WTC11 (cell line): ENCODE measurements at places on chromosomes 16 and 17. TPM values are rescaled to one million over a fixed set of nuclear protein-coding genes. Genes with fewer than 3 reads are reported as not detected.

The HS3ST4 gene
- 5.1 to 5.4 TPM (median 5.4 TPM) in 3 replicates for total RNA-seq

The ANKRD40CL gene
- total RNA-seq, result not detected in 3 replicates

- no peak for DNase-seq
Measured at GRCh38 chr16:57409870-57410587, 5.5 kb downstream of the CCL17 start.

The CENPT gene
- total RNA-seq, result 52.1 to 58.3 TPM (median 57.3 TPM) in 3 replicates

DNA sequence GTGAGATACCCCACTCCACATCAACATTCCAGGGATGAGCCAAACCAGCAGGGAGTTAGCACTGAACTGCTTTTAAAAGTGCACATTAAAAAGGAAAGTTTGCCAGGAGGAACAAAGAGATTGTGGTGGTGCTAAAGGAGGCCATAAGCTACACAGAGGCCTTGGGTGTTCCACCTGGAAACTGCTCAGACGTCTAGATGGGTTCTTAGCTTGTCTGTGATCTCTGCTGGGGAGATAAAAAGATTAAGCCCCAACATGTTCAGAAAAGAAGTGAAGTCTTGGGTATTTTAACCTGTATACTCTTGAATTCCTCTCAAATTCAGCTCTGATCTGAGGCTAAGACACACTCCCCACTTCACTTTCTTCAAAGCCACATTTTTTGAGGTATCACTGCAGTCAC lies 10.4 kb downstream of the HAS3 start:
- no peak for DNase-seq

DNA sequence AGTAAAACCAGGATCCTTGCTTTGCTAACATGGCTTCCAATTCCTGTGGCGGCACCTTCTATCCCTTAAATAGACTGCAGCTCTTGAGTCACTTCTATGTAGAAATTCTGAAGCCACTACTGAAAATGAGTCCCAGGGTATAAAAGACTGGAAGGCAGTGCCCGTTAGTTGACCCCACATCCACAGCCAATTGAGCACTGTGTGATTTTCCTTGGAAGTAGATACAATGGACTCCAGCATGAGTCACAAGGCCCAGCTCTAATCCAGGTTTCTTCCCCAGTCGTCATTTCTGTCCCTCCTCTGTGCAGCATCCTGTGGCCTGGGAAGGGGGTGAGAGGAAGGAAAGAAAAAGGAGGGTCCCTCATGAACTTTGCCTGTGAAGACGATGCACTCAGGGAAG lies 69.5 kb downstream of the HLF start:
- no peak for DNase-seq

GRCh38 chr17:32461853-32462617 lies 17.7 kb downstream of the PSMD11 start:
- peak; percentile 71 for DNase-seq

DNA sequence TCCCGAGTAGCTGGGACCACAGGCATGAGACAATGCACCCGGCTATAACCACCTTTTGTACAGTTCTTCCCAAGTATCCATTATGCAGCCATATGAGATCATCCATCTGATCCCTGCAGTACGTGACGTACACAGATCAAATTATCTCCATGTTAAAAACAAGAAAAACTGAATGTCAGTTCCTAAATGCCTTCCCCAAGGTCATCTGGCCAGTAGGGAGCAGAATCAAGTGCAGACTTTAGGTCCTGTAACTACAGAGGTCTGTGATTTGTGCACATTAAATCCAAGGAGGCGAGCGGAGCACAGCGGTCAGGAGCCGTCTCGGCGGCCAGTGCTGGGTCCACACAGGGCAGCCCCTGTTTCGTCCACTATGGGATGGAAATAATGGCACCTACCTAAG lies 23.7 kb downstream of the ZCCHC14 start:
- no peak for DNase-seq

The SLC35G6 gene
- 0.16 to 0.26 TPM (median 0.18 TPM) in 3 replicates for total RNA-seq

GRCh38 chr16:89478576-89479221 lies 11.7 kb downstream of the ANKRD11 start:
- no peak for DNase-seq

The CACNG3 gene
- not detected in 3 replicates for total RNA-seq

- peak; percentile 64 for DNase-seq
Measured at GRCh38 chr17:1486802-1487695, 5.4 kb downstream of the MYO1C start.

The RASD1 gene
- total RNA-seq, result 5.1 to 5.3 TPM (median 5.2 TPM) in 3 replicates

DNA sequence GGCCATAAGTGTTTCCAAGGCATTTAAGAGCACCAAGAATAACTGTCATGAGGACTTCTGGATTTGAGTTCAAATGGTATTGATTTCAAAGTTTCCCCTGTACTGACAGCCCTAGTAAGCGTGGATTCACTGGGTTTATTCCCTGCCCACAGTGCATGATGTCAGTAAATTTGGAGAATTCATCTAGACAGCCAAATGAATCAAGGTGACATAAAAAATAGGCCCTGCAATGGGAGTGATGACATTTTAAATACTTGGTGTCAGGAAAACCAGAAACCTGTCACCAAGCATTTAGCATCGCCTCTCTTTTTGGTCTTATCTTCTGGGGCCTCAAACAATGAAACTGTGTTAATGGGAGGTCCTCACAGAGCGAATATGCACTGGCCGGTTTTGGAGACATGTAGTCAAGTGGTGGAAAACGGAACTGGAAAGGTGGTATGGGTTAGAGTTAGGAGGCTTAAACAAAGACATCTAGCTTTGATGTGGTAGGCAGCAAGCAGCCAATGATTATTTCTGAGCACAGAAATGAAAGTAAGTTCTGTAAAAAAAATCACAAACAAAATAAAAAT lies 29.1 kb downstream of the COG4 start:
- no peak for DNase-seq

- DNase-seq, result no peak
Measured at GRCh38 chr17:70357190-70357589, 187.9 kb downstream of the KCNJ2 start.

DNA sequence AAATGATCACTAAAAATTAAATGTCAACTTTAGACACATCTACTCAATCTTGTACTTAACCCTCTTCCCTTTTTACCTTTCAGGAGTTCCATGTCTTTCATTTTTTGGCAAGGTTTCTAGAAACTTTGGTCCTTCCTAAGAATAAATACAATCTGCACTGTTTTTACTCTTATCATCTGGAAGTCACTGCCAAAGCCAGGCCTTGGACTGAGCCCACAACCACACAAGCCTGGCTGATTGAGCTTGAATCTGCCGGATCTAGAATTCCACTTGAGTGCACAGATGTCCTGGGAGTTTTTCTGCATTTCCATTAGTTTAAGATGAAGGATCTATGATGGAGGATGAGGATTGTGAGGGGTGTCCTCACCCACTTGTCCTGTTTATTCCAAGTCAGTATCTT lies 126.1 kb downstream of the VPS53 start:
- no peak for DNase-seq

DNA sequence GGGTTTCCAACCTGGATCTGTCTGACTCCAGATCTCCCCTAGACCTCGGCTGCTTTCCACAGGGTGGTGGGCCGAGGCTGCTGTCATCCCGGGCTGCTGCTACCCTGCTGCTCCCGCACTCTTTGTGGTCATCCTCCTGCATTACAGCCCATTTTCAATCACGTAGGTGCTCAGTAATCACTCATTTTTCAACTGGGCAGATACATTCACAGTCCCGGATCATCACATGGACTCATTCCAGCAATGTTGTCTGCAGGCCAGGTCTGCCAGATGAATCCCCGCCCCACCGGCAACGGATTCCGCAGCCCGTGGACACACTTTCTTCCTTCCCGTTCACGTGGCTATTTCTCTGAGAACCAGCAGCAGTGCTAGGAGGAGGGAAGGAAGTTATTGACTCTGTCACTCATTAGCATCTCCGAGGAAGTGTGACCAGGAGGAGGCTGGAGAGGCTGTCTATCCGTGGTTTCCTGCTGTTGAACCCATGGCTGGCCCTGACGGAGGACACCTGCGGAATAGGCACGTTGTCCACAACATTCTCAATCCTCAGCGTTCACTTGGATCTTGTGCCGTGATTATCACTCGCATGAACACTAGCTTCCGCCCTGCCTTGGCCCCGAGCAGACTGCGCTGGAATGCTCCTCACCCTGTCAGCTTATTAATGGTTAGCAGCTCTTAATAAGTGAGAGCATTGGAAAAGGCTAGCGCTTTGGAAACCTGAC lies 14.7 kb upstream of the ZCCHC14 start:
- no peak for DNase-seq

DNA sequence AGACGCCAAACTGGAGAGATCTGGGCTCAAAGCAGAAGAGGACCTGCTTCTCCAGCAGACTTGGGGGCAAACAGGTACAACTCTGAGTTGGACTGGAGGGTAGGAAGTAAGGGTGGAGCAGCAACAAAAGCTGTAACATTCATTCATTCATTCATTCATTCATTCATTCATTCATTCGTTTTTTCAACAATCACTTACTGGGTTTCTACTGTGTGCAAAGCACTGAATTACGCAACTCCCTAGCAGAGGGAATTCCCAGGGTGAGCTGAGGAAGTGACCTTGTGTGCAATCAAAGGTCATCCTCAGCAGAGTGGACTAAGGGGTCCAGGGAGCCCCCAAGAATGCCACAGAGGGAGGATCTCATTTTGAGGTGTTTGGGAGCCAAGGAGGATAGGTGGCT lies 231.1 kb upstream of the SDK2 start:
- DNase-seq, result no peak

GRCh38 chr17:33967608-33968349 lies 287.3 kb upstream of the CCL2 start:
- DNase-seq, result no peak

GRCh38 chr17:56521414-56522141 lies 71.9 kb upstream of the NOG start:
- DNase-seq, result no peak

The AOC2 gene
- 9.8 to 11.0 TPM (median 10.1 TPM) in 3 replicates for total RNA-seq

DNA sequence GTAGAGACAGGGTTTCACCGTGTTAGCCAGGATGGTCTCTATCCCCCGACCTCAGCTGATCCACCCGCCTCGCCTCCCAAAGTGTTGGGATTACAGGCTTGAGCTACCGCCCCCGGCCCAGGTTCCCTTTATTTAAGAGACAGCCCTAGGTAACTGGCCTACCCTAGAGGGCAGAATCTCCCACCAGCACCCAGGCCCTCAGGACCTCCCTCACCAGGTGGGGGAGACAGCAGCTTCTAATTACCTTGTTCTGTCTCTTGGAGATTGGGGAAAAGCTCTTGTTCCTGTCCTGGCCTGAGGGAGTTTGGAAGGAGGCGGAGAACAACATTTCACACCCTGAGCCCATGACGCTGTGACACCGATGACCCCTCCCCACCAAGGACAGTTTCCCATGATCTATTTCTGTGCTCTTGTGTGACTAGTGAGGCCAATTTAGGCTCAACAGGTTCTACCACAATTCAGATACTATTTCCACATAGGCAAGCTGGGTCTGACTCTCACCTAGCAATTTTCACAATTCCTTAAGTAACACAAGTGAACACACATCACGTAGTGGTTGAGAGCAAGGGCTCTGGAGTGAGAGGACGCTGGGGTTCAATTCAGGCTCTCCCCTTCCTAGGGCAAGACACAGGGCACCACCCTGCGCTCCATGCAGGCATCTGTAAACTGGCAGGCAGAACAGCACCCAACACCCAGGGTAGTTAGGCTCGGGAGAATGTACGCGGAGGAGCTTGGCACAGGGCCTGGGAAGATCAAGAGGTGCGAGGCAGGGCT lies 20.4 kb downstream of the HDAC5 start:
- DNase-seq, result no peak

GRCh38 chr17:2011411-2012371 lies 13.4 kb downstream of the RTN4RL1 start:
- no peak for DNase-seq

The KRTAP3-1 gene
- not detected in 3 replicates for total RNA-seq

- DNase-seq, result peak; percentile 32
Measured at GRCh38 chr16:31094088-31094423, 541 bp downstream of the VKORC1 start.

DNA sequence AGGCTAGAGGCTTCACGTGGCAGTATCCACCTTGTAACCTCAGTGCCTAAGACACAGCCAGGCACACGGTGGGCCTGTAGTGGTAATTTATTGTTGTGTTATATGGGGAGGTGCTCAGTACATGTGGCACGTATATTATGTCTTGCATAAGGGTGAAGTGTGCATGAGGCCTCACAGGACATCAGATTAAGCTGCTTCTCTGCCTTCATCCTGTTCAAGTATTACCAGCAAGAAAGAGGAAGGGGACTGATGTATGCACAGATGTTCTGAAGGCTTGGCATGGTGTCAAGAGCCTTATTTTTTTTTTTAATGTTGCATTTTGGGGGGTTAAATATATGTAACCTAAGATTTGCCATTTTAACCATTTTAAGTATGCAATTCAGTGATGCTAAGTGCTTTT lies 71.6 kb downstream of the ABCC1 start:
- DNase-seq, result no peak

- DNase-seq, result no peak
Measured at GRCh38 chr17:38325221-38325851, 18.4 kb downstream of the GPR179 start.

DNA sequence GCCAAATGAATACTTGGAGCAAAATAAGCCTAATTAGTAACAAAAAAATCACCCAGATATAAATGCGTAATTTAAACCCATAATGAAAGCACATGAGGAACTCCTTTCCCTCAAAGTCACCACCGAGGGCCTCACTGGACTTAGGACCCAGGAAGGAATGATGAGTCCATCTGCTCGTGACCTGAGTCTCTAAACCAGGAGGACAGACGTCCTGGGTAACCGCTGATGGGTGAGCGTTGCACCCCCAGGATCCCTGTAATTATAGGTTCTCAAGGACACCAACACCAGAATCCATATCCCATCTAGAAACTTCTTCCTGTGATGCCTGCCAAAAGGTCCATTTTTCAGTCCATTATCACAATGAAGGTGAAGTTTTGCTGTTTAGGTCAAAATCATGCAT lies 121.4 kb downstream of the ZNF778 start:
- DNase-seq, result no peak

DNA sequence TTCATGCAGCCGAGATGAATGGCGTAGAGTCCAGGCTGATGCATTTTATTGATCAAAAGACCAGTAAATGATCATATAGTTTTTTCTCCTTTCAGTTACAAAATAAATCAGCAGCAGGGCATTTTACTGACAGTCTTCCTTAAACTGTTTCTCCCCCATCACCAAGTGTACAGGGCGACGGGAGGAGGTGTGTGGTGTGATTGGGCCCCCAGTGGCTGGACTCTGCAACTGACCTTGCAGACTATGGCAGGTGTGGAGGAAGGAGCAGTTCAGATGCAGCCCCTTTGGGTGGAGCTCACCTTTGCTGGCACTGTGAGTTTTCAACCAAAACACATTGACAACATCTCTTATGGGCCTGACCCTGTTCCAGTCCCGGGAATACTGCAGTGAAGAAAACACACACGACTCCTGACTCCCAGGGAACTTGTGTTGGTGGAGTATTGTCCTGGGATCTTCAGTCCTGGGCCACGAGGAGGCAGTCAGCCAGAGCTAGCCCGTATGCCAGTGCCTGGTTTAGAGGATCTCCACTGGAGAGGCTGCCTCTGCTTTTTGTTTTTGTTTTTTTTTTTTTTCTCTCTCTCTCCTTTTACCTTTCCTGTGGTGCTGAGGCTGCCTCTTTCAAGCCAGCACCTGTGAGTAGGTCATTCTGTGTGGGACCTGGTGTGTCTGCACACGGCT lies 29.8 kb downstream of the KIAA0513 start:
- peak; percentile 55 for DNase-seq
